ENCODE measurements at places on chromosomes 4 and X.

DNA sequence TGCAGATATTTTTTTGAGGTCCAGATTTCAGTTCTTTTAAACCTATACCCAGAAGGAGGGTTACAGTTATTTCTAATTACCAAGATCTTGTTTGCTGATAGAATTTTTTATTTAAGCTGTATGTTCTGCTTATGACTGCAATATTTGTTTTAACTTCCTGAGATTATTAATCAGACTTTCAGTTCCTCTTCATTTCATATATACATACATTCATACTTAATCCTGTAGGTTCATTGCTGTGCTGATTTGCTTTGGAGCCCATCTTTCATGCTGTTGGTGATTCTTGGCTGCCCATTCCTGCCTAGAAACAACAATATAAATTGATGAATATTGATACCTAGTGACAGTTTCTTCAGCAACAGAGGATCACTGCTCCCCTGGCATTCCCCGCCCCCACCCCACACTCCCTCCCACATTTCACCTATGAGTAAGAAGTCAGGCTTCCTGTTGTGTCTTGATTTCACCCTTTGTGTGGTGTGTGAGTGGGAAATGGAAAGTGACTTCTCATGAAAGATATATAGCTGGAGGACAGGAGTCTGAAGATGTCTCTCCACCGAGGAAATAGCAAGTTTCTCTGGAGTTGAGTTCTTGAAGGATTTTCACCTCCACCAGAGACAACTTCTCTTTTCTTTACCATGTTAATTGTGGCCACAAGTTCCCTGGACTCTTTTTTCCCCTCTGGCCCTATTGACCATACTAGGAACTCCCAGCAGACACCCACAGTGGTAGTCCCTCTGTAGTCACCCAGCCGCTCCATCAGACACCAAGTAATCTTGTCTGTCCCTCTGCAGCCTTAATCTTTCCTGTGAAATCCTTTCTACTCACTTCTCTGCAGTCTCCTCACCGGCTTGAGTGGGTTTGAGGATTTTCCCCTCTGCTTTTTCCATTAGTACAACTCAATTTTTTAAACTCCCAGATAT is 118.4 kb downstream of the ASB9 start:
- DNase-seq: no peak

DNA sequence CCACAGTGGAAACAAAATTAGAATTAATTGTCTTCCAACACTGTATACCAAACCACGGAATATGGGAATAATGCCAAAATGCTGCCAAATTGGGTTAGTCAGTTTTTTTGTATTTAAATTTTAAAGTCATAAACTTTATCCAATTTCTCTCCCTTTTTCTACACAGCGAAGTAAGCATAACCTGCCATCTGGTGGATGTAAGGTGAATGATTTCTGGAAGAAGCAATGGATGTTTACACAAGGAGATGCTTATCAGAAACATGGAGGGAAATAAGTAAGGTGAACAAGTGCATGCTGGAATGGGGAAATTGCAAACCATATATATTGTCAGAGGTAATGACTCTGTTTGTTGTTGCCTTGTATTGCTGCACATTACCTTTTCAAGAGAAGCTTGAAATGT is 691.9 kb downstream of the TECRL start:
- DNase-seq: no peak

- DNase-seq: no peak
Observed at GRCh38 chrX:69291116-69291515, 125.9 kb upstream of the PJA1 start.

DNA sequence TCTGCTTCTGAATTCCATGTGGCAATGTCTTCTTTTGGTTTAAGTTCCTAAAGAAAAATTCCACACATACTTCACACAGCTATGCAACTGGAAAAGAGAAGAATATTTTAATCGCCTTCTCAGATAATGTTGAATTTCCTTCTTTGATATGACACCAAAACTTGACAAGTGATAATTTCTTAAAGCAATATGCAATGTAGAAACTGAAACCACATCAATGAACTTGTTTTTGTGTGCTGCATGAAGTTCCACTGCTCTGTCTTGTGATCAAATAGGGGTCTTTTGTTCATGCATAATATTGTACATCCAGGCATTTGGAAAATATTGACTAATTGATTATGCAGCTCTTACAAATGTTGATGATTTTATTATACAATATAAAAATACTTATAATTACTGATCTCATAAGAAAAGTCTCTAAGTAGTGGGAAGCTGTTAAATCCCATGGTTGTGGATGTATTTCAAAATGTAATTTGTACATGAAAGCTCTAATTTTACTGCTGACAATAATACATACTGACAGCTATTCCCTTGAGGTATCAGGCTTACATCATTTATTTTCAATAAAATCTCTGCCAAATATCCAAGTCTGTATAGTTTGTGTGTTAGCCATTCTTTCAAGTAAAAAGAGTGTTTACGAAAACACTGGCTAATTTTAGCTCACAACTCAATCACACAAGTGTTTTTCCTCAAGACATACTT is 56.5 kb downstream of the AGA start:
- no peak for DNase-seq

GRCh38 chr4:156475322-156475721 is 496.3 kb downstream of the PDGFC start:
- no peak for DNase-seq

DNA sequence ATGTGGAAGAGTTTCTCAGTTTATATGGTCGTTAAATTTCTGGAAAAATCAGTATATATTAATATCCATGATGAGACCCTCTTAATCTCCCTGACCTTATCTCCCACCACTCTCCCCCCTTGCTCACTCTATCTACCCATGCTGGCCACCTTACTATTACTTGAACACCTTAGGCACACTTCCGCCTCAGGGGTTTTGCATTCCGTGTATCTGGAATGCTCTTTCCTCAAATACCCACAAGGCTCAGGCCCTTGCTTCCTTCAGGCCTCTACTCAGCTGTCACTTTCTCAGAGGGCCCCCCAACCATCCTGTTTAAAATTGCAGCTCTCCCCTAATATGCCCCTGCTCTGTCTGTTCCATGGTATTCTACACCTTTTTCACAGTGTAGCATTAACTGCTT is 1.9 kb downstream of the KANTR start:
- DNase-seq: no peak

- DNase-seq: no peak
Observed at GRCh38 chrX:118484216-118484903, 11.3 kb upstream of the DOCK11 start.

DNA sequence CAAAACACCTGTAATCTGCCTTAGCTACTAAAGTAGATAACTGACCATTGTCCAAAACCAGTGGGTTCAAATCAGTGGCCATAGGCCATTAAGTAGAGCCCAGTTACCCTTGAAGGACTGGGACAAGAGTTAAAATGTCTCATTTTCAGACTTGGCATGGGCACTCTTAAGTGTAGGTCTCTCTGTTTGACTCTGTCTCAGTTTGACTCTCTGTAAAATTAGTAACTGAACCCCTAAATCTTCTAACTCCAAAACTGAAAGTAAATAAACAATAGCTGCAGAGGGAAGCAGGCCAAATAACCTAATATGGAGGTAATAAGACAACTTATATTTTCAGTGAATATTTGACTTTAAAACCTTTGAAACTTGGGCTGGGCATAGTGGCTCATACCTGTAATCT is 89.1 kb downstream of the SLC16A2 start:
- no peak for DNase-seq

DNA sequence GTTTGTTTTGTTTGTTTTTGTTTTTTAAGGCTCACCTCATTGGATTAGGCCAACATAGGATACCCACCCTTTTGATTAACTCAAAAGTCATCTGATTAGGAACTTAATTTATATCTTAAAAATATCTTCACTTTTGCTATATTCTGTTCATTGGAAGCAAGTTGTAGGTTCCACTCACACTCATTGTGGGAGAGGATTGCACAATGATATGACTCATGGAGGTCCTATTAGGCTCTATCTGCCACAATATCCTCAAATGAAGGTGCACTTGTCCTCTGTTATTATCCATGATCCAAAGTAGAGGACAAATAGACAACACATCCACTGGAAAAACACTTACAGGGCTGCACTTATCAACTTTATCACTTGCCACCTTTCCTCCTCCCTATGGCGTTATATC is 60.5 kb upstream of the ADAMTS3 start:
- no peak for DNase-seq

DNA sequence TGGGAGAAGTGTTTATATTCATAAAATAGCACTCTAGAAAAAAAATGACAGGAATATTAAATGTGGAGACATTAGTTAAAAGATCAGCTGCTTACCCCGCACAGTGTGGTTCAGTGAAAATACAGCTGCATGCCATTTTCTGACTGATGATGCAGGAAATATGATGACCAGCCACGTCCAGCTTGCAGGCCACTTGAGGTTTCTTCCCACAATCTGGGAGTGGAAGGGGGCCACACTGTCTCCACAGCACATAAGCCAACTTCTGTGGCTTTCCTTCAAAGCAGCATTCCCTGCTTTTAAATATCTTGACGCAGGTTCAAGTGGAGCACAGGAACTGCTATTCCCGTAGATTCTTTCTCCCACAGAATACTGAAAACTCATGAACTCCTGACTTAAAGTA is 173.4 kb upstream of the GALNT7 start:
- DNase-seq: no peak

DNA sequence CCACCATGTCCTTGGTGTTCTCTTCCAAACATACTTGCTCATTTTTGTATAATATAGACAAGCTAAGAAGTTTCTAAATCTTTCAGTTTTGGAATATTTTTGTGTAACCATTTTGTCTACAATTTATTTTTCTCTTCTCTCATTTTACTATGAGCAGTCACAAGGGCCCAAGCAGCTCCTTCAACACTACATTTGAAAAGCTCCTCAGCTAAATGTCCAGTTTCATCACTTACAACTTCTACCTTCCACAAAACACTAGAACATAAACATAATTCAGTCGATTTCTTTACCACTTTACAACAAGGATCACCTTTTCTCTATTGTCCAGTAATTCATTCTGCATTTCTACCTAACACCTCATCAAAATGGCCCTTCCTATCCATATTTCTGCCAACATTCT is 554.4 kb downstream of the RAB28 start:
- DNase-seq: no peak
